ENCODE measurements at places on chromosomes 13 and 19. TPM values are rescaled to one million over a fixed set of nuclear protein-coding genes. Genes with fewer than 3 reads are reported as not detected.

- ATAC-seq: no peak
Observed at GRCh38 chr13:103443604-103444003, 377.4 kb upstream of the SLC10A2 start.

- no peak for ATAC-seq
Observed at GRCh38 chr13:31441800-31442510, 242.2 kb downstream of the B3GLCT start.

The UBE2L5 gene
- total RNA-seq: not detected

DNA sequence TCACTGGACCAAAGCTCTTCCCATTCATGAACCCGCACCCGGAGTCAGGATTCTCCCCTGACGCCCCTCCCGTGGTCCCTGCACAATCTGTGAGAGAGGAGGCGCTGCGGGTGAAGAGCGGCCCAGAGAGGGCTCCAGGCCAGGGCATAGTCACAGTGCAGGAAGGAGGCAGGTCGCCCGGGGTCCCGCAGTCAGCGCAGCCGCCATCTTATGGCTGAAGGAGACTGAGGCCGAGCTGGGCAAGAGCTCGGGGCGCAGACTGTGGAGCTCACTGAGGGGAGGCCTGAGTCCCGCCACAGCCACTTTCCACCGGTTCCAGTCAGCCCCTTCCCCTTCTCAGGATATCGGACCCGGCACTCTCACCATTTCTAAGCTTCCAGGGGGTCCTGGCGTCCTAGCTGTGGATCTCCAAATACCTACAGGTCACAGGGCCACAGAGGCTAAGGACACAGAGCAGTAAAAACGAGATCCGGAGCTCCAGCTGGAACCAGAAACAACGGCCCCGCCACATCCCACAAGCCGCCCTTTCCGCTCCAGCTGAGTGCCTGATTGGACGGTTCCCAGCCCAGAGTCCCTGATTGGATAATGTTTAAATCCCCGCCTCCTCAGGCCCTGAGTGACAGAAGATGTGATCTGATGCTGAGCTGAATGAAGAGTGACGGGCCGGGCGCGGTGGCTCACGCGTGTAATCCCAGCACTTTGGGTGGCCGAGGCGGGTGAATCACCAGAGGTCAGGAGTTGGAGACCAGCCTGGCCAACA is at the start of gene ZNF99:
TSS of gene ZNF99 (minus strand) at position 501 of the 760 bp plus-strand sequence. CDS start at position 366, 135 bp downstream.
- peak; percentile 36 for ATAC-seq

DNA sequence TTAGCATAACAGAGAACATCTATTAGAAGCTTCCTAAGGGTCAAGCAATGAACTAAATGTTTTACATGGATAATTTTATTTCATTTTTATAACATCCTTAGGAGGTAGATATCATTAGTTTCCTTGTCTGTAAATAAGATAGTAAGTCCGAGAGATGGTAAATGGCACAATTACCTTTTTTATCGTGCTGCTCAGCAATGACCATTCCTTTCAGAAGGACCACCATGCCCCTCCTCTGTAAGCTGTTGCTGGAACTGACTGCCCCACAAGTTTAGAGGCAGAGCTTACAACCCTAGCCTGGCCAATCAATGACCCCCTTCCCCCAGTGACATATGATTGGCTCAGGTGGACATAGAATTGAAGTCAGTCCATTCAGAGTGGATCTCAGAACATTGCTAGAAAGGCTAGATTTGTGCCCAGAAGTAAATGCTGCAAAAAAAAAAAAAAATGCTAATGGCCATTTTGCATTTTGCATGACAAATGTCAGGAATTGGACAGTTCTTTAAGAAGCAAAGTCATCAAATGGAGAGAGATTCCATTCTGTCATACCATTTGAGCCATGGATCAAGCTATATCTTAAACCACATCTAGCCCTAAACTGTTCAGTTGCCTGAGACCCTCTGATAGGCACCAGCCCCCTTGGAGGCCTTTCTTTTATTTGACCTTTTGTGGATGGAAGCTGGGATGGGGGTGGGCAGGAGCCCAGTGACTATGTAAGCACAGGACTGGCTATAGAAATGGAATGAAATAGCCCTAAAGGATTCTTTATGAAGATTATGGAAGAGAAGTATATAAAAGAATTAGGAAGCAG is 668.3 kb downstream of the UQCRFS1 start:
- ATAC-seq: no peak

DNA sequence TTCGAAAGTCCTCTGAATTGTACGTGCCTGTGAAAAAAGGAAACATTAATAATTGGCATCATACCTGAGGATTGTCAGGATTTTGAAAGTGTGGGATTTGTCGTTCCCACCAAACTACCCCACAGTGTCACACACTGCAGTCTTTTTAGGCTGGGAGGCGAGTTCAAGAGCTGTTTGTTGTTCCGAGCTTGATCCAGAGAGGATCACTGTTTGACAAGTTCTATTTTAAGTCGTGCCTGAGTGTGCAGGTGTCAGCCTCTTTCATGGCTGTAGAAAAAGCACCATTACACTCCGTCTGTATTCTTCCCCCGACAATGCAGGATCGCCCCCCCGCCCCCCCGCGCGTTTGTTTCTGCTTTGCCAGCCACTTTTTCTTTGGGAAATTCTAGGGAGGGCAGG is 635 bp upstream of the NBEA start:
- no peak for ATAC-seq

GRCh38 chr13:66014771-66015170 is 1215.4 kb downstream of the PCDH9 start:
- no peak for ATAC-seq

GRCh38 chr19:37332839-37333238 is 38.1 kb upstream of the ZNF527 start:
- ATAC-seq: no peak

DNA sequence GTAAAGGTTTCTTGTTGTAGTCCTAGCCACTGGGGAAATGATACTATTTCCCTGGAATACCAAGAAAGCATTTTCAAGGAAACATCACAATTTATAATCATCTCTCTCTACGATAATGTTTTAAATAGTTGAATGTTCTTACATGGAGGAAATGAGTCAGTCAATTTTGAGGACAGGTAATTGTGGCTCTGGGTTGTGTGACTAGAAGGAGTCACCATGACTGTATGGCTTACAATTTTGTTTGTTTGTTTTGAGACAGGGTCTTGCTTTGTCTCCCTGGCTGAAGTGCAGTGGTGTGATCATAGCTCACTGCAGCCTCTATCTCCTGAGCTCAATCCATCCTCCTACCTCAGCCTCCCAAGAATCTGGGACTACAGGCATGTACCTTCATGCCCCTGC is 47.4 kb downstream of the COG3 start:
- no peak for ATAC-seq

DNA sequence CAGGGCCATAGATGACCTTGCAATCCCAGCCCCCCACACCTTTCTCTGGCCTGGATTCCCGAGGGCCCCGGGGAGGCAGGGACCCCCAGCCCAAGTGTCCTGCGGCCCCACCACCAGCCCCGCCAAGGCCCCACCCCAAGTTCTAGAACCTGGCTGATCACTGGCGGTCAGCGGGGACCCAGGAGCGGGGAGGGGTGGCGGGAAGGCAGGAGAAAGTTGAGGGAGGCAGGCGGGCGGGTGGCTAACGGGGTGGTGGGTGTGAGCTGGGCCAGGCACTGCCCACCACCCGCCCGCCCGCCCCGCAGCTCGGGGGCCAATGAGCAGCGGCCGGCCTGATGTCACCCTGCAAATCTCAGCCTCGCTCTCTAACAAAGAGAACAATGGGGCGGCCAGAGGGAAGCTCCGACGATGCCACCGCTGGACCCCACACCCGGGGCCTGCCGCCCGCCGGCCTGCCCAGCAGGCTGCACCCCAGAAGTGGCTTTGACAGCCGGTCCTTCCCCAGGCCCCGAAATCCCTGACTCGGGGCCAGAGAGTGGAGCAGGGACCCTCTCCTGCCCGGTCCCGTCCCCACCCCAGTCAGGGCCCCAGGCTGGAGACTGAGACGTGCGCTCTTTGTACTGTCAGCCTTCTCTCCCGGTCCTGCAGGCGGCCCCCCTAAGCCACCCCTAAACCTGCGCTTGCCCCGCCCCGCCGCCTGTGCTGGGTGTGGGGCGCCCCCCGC is 1.6 kb downstream of the MEX3D start:
- ATAC-seq: peak; percentile 24

- no peak for ATAC-seq
Observed at GRCh38 chr13:100439247-100439970, 149.2 kb downstream of the GGACT start.

The BRME1 gene
- total RNA-seq: 5.7 TPM

GRCh38 chr13:98415326-98416070 is 161.4 kb downstream of the STK24 start:
- no peak for ATAC-seq

- no peak for ATAC-seq
Observed at GRCh38 chr13:78608252-78608687, 4.9 kb upstream of the POU4F1 start.

GRCh38 chr19:49954933-49955332 is 6.0 kb downstream of the SIGLEC11 start:
- no peak for ATAC-seq

- ATAC-seq: no peak
Observed at GRCh38 chr13:112112534-112113276, 45.8 kb downstream of the SOX1 start.

The ADAMTSL5 gene
- 6.7 TPM for total RNA-seq

DNA sequence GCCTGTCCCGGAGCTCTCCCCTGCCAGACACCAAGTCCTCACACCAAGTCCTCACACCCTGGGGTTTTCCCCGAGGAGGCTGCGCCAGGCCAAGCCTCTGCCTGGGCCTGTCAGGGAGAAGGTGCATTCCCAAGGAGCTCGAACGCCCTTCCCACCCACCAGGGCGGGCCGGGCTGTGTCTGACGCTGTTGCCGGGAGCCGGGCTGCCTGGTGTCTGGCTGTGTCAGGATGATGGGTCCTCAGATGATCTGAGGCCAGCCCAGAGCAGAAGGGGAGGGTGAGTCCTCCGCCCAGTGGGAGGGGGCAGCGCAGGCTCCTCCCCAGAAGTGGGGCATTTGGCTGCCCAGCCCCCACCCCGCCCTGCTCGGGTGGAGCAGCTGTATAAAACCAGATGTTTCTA is 2.3 kb upstream of the HAS1 start:
- peak; percentile 97 for ATAC-seq

- ATAC-seq: peak; percentile 77
Observed at GRCh38 chr19:10554760-10555609, 10.8 kb downstream of the KRI1 start.

GRCh38 chr19:33804021-33804799 is 7.5 kb downstream of the KCTD15 start:
- peak; percentile 79 for ATAC-seq

GRCh38 chr13:21435687-21436151 is 23.4 kb downstream of the ZDHHC20 start:
- ATAC-seq: peak; percentile 99

GRCh38 chr19:53915000-53915399 is 5.9 kb downstream of the CACNG7 start:
- no peak for ATAC-seq

The ZSCAN4 gene
- total RNA-seq: not detected

DNA sequence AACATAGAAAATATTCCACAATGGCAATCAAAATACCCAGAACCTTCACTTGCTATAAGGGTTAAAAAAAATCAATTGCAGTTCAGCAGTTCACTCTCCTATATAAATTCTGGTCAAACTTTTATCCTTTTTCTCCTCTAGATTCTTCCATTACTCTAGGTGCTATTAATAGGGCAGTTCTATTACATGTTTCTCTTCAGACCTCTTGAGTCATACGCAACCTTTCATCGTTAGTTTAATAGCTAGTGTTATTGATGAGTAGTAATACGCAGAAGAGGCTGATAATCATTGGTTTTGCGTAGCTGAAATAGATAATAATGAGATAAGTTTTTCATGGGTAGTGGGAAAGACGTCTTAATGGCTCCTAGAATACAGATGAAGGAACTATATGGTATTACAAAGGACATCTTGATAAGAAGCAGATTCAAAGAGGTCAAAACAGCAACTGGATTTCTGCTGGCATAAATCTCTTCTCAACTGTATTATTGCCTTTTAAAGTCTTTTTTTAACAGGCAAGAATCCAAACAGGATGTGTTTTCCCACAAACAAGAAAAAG is 118.3 kb upstream of the STARD13 start:
- no peak for ATAC-seq

DNA sequence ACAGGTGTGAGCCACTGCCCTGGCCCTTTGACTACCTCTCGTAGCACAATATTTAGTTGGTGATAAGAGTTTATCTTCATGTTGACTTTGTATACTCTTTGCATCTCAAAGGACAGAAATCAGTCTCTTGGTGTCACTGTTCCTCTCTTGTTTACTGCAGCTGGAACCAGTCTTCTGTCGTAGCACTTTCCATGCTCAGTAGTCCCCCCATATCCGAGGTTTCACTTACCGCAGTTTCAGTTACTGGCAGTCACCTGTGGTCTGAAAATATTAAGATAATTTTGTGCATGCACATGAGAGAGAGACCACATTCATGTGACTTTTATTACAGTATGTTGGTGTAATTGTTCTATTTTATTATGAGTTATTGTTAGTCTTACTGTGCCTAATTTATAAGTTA is 49.1 kb downstream of the WASF3 start:
- no peak for ATAC-seq

DNA sequence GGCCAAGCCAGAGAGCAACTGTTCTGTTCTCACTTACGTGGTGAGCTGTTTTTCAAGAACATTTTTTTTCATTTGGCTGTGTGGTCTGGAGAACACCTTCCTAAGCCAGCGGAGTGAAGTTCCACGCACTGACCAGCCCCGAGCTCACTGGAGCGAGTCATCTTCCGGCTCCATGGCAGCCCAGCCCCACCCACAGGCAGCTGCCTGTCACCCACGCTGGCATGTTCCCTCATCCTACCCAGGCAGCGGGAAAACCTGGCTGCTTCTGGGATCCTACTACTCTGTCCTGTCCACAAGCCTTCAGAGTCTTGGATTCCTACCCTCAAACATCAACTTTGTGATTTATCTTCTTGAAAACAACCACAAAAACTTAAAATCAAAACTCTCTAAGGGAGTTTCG is 76.2 kb downstream of the GGACT start:
- peak; percentile 29 for ATAC-seq
